Renal pelvis (tissue), 12 donors: ENCODE measurements at places on chromosomes 12 and 14. TPM values are rescaled to one million over a fixed set of nuclear protein-coding genes. Genes with fewer than 3 reads are reported as not detected.

Gene TRHDE
- 23.8 TPM for polyA plus RNA-seq

Gene IGF1
- polyA plus RNA-seq = 3.4 TPM

Gene PTPRR
- 0.58 TPM for polyA plus RNA-seq

Gene OR6C2
- not detected for polyA plus RNA-seq

Gene SERPINA9
- polyA plus RNA-seq = not detected

Gene LYZ
- 21.5 TPM for polyA plus RNA-seq

Gene LRRK2
- polyA plus RNA-seq = 23.0 TPM

Gene WNT1
- polyA plus RNA-seq = not detected

Gene NOVA1
- polyA plus RNA-seq = 22.2 TPM

Gene CLMN
- polyA plus RNA-seq = 18.2 TPM

Gene CPNE6
- polyA plus RNA-seq = 0.24 TPM

Gene OR4E2
- not detected for polyA plus RNA-seq

Gene LMNTD1
- polyA plus RNA-seq = not detected

Gene TPPP2
- polyA plus RNA-seq = 4.2 TPM

Gene TMEM253
- polyA plus RNA-seq = 1.3 TPM

Gene CSRP2
- 83.5 TPM for polyA plus RNA-seq

Gene ACSM4
- polyA plus RNA-seq = not detected

Gene INSM2
- polyA plus RNA-seq = not detected

Gene MOAP1
- 39.6 TPM for polyA plus RNA-seq

Gene PPP1R36
- polyA plus RNA-seq = 1.6 TPM

Gene KLRK1
- polyA plus RNA-seq = 1.2 TPM

Gene CDC42BPB
- 78.6 TPM for polyA plus RNA-seq

Gene MAP1LC3B2
- polyA plus RNA-seq = 8.1 TPM

Gene INHBE
- polyA plus RNA-seq = 0.53 TPM

Gene SOX5
- 7.2 TPM for polyA plus RNA-seq

Gene NGB
- polyA plus RNA-seq = not detected

Gene EMP1
- polyA plus RNA-seq = 90.6 TPM

Gene DEGS2
- polyA plus RNA-seq = 10.9 TPM

Gene COL2A1
- polyA plus RNA-seq = 60.3 TPM

Gene COQ10A
- polyA plus RNA-seq = 19.6 TPM

Gene SPX
- 16.6 TPM for polyA plus RNA-seq

Gene TNS2
- 102 TPM for polyA plus RNA-seq

Gene POLE
- 54.6 TPM for polyA plus RNA-seq

Gene METTL1
- polyA plus RNA-seq = 35.8 TPM

Gene PCED1B
- 2.8 TPM for polyA plus RNA-seq

Gene CLEC12A
- 0.55 TPM for polyA plus RNA-seq

Gene KRT82
- not detected for polyA plus RNA-seq

Gene ZNF140
- polyA plus RNA-seq = 32.2 TPM

Gene GNPTAB
- 36.4 TPM for polyA plus RNA-seq

Gene RASSF8
- polyA plus RNA-seq = 82.9 TPM

Gene ACOT4
- 3.5 TPM for polyA plus RNA-seq

Gene PAX9
- polyA plus RNA-seq = 0.17 TPM

Gene PIANP
- polyA plus RNA-seq = 14.3 TPM

Gene RILPL2
- polyA plus RNA-seq = 5.2 TPM

Gene ADAM20
- polyA plus RNA-seq = 0.06 TPM
